Left forelimb (tissue), 1 donor: ENCODE measurements at places on chromosomes 11 and 22.
A peak's percentile ranks its signal among the peaks of the same experiment; 100 is the strongest.

DNA sequence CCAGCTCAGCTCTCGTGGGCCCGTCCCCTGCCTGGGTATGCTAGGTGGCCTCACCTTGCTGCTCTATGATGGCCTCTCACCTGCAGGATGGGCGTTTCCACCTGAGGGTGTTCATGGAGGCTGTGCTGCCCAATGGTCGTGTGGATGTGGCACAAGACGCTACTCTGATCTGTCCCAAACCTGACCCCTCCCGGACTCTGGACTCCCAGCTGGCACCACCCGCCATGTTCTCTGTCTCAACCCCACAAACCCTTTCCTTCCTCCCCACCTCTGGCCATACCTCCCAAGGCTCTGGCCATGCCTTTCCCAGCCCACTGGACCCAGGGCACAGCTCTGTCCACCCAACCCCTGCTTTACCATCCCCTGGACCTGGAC lies 2.1 kb downstream of the ZP1 start:
- DNase-seq: no peak

GRCh38 chr11:119210050-119210449 lies 3.9 kb downstream of the CBL start:
- no peak for DNase-seq

GRCh38 chr11:65546217-65546958 lies 11.8 kb downstream of the LTBP3 start:
- no peak for DNase-seq

DNA sequence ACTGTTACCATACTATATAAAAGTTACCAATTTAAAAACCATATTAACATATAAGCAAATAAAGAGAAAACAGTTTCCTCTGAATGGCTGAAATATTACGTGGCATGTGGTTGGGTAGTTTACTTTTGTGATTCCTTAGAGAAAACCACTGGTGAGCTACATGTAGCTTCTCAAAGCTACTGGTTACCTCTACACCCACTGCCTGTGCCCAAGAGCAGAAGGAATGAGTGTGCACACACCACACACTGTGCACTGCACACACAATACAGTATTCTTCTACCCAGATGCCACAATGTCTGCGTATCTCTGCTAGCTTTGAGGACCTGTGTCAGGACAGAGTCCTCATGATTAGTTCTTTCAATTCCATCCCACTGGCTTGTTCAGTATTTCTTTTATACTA lies 25.5 kb upstream of the YPEL1 start:
- DNase-seq: no peak

DNA sequence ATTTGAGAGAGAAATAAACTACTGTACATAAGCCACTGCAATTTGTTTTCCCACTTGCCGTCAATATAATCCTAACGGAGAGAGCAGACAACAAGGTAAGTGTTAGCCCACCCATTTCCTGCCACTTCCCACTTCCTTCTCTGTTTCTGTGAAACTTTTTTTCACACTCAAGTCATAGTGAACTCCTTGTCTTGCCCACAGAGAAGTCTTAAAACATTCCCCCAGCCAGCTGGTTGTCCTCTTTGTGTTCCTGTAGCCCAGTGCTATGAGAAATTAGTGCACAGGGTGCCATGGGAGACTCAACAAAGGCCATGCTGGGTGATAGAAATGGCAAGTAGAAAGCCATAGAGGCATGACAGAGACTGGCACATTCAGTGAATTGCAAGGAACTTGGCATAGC lies 208.6 kb downstream of the BLID start:
- no peak for DNase-seq

- DNase-seq: no peak
These were observed 3.0 kb downstream of the OR8D4 start for GRCh38 chr11:123904932-123905331.

GRCh38 chr11:28910926-28911325 lies 802.7 kb downstream of the METTL15 start:
- no peak for DNase-seq

- DNase-seq: no peak
These were observed 26.9 kb downstream of the CD82 start for GRCh38 chr11:44592125-44592940.

GRCh38 chr22:20472629-20473442 lies 22.8 kb downstream of the KLHL22 start:
- DNase-seq: no peak

DNA sequence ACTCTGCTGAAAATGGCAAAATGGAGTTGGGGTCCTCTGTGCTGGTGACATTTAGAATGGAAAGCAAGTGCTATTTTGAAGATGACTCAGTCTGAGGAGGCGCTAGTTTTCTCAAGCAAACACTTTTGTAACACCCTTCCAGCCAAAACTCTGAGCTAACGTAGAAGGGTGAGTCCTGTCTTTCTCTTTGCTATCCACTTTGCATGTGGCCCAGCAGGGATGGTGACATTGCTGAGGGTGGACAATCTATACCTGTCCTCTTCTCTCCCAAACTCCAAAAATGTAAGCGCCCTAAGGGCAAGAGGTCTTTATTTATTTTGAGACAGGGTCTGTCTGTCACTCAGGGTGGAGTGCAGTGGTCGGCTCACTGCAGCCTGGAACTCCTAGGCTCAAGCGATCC lies 3.6 kb upstream of the KAT5 start:
- no peak for DNase-seq

DNA sequence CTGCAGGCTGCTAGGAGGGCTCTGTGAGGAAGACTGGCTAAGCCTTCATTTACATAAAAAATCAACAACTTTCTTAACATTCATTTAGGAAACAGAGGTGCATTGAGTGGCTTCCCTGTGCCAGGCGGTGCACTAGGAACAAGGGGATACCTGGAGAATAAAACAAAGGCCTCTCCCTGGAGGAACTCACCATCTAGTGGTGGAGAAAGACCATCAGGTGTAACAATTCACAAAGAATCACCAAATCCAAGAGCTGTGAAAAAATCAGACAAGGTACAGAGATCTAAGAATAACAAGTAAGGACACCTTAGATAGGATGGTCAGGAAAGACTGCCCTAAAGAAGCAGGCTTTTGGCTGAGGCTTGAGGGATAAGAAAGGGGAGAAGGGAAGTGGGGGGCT lies 40.3 kb downstream of the CSNK2A3 start:
- no peak for DNase-seq

DNA sequence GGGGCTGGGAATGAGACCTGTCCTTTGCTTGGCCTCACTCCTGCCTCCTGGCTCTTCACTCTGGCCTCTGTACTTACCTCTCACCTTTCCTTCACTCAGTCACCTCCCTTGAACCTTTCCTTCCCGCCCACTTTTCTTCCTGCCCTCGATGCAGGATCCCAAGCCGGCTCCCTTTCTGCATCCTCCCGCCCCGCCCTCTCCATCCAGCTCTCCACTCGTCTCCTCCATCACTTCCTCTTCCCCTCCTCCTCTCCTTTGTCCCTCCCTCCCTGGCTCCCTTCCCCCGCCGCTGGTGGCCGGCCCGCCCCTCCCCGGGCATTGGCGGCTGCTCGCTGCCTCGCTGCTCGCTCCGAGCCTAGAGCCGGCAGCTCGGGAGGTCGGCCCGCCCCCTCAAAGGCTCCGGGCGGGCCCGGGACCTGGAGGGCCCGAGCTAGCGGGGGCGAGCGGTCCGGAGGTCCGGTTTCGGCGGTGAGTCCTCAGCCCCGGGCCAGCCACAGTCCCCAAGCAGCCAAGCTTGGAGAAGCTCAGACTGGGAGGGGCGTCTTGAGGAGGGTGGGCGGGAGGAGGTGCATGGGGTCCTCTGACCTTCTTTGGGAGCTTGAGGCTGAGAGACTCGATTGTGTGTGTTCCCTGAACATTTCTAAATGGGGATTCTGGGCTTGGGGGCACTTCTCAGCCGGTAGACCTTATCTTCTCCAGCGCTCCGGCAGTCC lies 13.8 kb downstream of the PHLDB1 start:
- peak; percentile 92 for DNase-seq

GRCh38 chr11:110173811-110174644 lies 80.8 kb downstream of the ZC3H12C start:
- no peak for DNase-seq

- no peak for DNase-seq
These were observed 27.2 kb downstream of the WEE1 start for GRCh38 chr11:9600644-9601036.

DNA sequence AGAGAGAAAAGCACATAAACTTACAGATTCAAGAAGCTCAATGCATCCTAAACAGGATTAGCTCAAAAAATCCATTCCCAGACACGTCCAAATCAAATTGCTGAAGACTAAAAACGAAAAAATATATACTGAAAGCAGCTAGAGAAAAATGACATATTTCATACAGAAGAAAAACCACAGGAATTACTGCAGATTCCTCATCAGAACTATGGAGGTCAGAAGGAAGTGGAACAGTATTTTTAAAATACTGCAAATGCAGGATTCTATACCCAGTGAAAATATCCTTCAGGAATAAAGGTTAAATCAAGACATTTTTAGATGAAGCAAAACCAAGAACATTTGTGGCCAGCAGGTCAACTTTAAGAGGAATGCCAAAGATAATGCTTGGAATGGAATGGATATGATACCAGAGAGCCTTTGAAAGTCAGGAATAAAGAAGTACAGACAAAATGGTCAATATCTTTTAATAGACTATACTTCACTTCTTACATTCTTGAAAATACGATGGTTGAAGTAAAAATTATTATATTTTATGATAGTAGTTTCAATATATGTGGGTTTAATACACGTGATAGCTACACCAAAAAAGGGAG lies 352.9 kb downstream of the CTTN start:
- DNase-seq: no peak

DNA sequence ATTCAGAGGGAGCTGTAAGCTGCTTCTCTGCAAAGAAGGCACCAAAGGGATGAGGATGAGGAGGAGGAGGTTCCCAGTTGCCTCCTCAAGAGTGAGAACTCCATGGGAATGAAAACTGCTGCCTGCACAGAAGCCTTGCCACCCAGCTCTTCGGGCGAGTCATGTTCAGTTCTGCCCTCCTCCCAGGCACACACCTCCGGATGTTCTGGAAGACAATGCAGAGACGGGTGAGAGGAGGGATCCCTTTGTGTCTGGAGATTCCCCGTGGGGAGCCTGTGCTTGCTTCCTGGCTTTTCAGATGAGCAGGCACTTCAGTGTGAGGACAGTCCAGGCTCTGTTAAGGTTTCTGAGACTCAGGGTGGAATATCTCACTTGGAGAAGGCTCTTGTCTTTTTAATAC lies 295.6 kb downstream of the DDX10 start:
- DNase-seq: no peak

DNA sequence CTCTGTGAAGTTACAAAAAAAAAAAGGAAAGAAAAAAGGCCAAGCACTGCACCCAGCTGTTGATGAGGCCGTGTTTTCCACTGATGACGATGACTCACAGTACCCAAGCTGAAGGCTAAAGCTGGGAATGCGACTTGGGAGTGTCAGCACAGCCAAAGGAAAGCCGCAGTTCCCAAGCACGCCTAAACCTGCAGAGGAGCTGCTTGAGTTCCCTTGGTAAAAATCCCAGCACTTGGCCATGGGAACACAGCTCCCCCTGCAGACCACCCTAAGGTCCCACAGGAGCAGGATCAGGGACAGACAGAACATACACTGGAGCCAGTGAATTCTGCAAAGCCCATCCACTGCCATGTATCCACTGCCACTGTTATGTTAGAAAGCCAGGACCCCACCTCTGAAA lies 39.9 kb downstream of the SERGEF start:
- DNase-seq: no peak

- peak; percentile 62 for DNase-seq
These were observed 88.4 kb downstream of the CDKN1C start for GRCh38 chr11:2797121-2797711.

GRCh38 chr11:7844521-7844920 lies 47.8 kb upstream of the OR5P2 start:
- no peak for DNase-seq

DNA sequence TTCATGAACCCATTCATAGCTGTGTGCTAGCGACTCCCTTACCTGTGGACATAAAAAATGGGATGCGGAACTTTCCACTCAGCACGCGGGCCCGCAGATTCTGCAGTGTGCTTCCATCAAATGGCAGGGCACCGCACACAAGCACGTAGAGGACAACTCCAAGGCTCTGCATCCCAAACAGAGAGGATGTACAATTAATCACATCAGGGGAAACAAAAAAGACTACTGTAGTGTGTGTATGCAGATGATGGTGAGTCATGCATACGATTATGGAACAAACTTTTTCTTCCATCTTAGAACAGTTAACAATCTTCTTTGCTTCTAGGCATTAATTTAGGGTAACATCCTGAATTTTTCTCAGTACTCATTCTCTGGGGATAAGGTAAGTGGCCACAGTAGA lies 58.8 kb upstream of the APOA1 start:
- no peak for DNase-seq

GRCh38 chr11:91239359-91239758 lies 985.3 kb upstream of the FAT3 start:
- DNase-seq: no peak

- no peak for DNase-seq
These were observed 14.1 kb upstream of the KIAA0930 start for GRCh38 chr22:45254789-45255278.

GRCh38 chr11:109123816-109124787 lies 297.9 kb upstream of the C11orf87 start:
- no peak for DNase-seq

DNA sequence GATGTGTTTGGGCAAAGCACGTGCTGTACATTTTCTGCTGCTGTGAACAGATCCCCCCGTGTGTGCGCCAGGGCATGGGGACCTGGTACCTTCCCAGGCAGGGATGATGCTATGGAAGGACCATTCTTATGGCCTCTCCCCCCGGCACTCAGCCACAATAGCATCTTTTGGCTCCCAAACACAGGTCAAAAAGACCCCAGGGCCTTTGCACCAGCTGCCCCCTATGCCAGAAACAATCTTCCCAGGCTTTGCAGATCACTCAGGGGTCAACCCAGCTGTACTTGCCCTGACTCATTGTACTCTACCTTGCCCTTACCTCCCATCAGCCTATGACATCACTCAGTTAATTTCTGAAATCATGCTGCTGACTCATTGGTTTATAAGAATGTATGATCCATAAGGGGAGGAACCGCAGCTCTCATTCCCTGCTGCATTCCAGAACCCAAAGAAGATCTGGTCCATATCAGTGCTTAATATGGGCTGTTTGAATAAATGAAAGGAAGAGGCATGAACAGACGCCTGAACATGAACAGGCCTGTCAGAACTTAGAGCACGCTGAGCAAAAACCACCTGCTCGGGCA lies 100.7 kb downstream of the CELSR1 start:
- DNase-seq: no peak

DNA sequence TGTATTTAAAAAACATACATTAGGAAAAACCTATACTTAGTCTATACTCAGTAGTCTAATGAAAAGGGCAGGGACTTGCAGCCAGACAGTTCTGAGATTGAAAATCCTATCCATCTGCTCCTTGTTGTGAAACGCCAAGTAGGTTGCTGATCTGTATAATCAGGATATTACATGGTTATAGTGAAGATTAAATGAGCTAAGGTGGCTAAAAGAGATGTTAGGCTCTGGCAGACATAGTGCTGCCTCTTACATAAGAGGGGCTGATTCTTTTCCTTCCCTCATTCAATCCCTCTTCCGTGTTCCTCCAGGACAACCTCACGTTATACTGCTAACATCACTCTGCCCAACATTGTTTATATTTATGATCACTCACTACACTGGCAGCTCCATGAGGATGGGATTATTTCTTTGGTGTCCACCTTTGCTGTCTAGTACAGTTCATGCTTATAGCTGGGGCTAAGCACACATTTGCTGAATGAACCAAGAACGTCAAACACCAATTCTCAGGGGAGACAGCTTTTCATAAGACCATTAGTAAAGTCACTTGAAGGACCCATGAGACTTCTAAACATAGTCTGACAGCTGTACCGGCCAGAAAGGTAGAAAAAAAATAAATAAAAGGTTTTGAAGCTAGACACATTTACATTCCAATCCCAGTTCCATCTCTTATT lies 46.3 kb downstream of the GAB2 start:
- no peak for DNase-seq
